EL (cell line): ENCODE measurements at places on chromosomes 2 and 18.
A peak's percentile ranks its signal among the peaks of the same experiment; 100 is the strongest.

- peak; percentile 58 for DNase-seq
Observed at GRCh38 chr18:79630281-79631095, 49.1 kb upstream of the CTDP1 start.

DNA sequence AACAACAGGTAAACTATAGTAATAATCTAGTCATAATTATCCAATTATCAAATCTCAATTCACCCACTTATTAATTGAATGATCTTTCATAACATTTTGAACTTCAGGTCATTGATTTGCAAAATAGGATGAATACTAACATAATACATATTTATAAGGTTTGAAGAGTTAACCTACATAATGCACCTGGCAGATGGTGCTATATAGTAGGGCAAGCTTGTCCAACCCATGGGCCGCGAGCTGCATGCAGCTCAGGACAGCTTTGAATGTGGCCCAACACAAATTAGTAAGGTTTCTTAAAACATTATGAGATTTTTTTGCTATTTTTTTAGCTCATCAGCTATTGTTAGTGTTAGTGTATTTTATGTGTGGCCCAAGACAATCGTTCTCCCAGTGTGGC, 815.8 kb upstream of the ID2 start:
- DNase-seq = no peak

DNA sequence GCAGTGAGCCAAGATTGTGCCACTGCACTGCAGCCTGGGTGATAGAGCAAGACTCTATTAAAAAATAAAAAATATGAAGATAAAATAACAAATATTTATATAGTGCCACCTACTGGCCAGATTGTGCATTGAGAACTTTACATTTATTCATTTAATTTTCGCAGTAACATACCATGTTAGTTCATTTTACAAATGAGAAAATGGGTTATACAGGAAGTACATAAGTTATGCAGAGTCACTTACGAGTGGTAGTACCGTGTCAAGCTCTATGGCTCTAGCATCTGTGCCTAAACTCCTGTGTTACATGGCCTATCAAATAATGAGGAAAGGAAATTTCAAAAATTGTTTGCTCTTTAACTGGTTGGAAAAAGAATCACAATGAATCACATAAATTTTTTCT, 27.9 kb downstream of the RIF1 start:
- peak; percentile 25 for DNase-seq

- no peak for DNase-seq
Observed at GRCh38 chr18:27652480-27653121, 467.5 kb upstream of the CHST9 start.

- DNase-seq = no peak
Observed at GRCh38 chr2:165312999-165313398, 73.8 kb downstream of the SCN2A start.

DNA sequence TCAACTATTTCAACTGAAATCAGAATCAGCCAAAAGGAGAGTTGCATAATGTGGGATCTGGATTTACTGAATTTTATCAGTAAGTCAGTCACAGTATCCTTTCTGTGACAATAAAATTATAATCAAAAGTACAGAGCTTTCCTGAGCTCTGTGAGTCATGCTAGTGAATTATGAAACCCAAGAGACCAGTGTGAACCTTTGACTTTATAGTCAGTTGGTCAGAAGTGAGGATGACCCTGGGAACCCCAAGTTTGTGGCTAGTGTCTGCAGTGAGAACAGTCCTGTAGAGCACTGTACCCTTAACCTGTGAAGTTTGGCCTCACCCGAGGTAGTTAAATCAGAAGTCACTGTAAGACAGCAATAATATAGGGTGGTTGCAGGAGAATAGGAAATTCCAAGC, 381.7 kb downstream of the CDH19 start:
- no peak for DNase-seq

DNA sequence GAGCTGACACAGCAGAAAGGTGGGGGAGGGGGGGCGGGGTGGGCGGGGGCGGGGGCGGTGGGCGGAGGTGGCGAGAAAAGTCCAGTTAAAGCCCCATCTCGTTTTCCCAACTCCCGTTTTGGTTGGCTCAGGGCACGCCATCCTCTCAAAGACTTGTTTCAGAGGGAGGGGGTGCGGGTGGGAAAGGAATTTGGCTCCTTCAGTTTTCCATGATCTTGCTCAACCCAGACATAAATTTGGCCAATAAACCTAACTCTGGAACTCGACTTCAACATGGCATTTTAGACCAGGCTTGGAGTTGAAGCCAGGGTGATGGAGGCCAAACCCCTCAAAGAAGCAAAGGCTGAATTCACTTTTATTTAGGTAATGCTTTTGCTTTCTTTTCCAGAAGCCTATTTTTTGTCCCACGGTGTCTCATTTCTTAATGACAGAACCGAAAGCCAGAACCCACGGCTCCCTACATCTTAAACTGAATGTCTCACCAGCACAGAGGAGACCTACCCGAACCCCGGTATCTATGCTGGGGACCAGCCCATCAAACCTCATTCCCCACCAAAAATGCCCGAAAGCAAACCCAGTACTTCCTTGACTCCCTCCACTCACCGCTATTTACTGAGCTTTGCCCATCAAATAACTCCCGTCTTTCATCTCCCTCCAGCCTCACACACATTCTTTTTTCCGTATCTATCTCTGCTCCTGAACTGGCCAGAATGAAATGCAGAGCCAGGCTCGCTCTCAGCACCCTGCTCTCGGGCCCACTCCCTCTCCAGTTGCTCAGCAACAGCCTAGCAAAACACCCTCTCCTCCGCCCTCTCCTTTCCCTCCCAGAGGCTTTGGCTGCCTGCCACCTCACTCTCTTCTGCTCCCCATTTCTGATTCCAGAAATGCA, 4.3 kb downstream of the IGFBP5 start:
- DNase-seq = peak; percentile 73

GRCh38 chr2:138455691-138456090, 45.9 kb upstream of the SPOPL start:
- DNase-seq = no peak

DNA sequence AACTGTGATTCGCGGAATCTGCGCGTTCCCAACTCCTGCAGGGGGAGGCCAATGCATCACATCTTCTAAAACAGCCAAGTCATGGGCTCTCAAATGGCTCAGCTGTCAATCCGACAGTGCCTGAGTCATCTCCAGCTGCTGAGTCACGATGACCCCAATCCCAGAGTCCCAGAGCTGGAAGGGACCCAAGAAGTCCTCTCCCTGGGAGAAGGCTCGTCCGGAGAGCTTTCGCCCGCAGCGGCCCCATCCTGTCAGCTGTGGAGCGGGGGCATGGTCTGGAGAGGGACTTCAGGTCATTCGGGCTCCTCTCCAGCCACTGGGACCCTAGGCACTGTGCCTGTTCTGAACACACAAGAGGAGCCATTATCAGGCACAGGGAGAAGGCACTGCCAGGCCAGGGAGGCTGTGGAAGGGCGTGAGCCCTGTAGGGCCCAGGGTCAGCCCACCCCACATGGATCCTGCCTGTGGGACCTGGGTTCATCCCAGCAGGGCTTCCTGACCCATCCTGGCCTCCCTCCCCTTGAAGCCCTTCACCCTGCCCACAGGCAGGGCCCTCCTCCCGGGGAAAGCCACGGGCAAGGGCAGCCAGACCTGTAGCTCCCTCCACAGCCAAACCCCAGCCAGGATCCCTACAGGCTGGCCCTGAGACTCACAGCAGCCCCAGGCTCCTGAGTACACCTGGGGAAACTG, 47.6 kb upstream of the GPC1 start:
- peak; percentile 98 for DNase-seq

- no peak for DNase-seq
Observed at GRCh38 chr2:163351143-163351542, 384.7 kb downstream of the FIGN start.

GRCh38 chr2:100929147-100929546, 72.9 kb upstream of the RPL31 start:
- DNase-seq = no peak

GRCh38 chr2:204749319-204749718, 204.0 kb downstream of the PARD3B start:
- DNase-seq = peak; percentile 78

GRCh38 chr2:23464905-23465537, 80.0 kb downstream of the KLHL29 start:
- DNase-seq = no peak

DNA sequence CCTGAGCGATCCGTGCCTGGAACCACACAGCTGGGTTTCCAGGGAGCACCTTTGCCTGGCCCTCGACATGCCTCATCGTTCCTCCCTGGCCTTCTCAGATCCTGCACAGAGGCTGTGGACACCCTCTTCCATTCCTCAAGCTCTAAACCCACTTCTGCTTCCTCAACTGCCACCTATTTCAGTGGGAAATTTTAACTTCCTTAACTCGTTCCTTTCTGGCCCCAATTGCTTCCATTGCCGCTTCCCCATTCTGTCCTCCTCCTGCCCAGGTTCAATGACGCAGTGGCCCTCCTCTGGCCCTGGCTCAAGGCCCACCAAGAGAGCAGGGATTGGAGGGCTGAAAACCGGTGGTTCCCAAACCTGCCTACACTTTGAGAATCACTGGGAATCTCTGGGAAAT, 4.8 kb upstream of the B3GNT7 start:
- no peak for DNase-seq

DNA sequence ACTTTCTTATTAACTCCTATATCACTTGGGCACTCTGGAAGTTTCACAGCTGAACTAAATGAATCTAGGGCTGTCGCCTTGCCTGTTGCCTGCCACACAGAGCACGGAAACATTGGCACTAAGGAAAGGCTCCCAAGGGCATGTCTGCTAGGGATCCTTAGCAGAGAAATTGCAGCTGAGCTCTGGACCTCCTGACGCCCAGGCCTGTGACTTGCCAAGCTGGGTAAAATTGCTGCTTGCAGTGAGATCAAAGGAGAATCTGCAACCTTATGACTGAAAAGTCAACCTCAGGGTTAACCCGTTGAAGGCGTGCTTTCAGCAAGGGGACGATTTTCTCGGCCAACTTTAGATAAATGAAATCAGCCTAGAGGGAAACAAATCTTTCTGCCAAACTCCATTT, 189.8 kb downstream of the NCK2 start:
- no peak for DNase-seq

DNA sequence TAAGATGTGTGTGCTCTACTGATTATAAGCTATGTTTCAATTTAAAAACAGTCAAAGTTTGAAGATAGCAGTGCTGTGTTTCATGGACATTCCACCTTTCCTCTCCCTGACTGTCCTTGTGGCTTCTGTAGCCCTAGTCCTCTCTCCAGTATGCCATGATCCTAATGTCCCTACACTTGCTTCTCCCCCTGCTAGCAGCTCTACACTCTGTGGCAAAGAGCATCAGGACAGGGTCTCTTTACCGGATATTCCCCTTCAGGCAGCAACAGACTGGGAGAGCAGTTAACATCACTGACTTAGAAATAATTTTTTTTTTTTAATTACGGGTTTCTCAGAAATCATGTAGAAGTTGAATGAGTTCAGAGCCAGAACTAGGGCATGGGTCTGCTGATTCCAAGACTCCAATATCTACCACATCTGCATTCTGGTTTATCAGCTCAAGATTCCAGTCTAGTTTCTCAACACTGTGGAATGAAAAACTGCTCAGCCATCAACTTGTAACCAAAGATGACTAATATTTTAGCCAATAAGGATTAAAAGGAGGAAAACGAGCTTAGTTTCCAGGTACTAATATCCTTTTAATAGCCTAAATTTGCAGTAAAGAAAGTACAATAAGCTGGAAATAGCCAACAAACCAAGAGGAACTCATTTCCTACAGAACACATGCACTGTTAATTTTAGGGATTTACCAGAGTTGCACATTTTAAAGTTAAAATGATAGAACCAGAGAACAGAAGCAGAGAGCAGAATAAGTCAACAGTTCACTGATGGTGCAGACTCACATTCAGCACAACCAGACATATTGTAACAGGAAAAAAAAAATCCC, 45.2 kb downstream of the TMEM131 start:
- peak; percentile 86 for DNase-seq

GRCh38 chr2:127594116-127594591, 51.8 kb upstream of the GPR17 start:
- DNase-seq = no peak

- DNase-seq = no peak
Observed at GRCh38 chr18:31983976-31984375, 34.6 kb upstream of the RNF125 start.

- DNase-seq = peak; percentile 54
Observed at GRCh38 chr2:94874277-94874997, 3.2 kb downstream of the TEKT4 start.

DNA sequence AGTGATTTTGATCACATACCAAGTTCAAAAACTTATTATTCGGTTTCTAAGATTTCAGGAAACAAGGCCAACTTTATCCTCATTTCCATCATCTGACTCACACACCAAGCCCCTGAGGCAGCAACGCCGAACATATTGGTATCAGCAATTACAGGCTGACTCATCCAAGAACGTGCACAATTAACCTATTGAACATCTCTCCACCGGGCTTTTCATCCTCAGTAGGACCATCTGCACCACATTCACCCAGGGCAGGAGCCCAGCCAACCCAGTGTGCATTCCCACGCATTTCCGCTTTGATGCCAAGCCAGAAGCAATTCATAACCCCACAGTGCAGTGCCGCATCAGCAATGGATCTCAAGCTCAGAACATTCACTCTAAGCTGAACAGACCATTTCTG, 52.9 kb downstream of the SCG2 start:
- peak; percentile 99 for DNase-seq

- DNase-seq = peak; percentile 20
Observed at GRCh38 chr2:68937346-68938055, 15.2 kb downstream of the GKN2 start.

DNA sequence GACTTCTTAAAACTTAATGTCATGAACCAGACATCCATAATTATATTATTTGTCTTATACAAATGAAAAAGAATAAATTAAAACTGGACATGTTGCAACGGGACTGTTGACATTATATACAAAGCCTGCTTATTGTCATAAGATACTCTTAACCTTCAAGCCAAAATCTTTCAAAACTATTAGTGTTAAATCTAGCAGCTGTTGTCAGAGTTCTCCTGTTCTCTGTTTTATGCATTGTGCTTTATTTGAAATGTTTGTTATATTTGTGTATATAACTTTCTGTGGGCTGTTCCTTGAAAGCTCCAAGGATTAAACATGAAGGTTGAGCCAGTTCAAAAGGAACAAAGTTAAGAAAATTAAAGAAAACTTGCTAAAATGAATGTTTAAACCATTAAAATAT, 335.5 kb upstream of the NT5C1B start:
- DNase-seq = no peak

DNA sequence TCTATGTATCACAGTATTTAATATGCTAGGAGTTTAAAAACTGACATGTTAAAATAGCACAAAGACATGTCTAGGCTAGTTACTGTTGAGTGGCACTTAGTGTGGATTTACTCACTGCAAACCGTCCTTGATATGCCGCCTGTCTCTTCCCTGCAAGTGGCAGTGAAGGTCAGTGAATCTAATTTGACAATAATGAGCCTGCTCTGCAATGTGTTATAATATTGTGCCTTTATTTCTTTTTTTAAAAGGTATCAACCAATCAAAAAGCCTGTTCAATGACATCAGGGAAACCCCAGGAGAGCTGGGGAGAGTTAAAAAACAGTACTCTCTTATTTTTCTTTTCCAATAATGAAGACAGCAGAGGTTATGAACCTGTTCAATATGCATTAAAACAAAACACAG, 384.1 kb downstream of the ERBB4 start:
- no peak for DNase-seq
